ENCODE measurements at places on chromosomes 5 and 9.

DNA sequence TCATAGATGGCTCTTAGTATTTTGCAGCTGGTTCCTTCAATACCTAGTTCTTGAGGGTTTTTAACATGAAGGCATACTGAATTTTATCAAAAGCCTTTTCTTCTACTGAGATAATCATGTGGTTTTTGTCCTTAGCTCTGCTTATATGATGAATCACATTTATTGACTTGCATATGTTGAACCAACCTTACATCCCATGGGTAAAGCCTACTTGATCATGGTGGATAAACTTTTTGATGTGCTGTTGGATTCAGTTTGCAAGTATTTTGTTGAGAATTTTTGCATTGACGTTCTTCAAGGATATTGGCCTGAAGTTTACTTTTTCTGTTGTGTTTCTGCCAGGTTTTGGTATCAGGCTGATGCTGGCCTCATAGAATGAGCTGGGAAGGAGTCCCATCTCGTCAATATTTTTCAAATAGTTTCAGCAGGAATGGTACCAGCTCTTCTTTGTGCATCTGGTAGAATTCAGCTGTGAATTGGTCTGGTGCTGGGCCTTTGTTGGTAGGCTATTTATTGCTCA lies 49.7 kb downstream of the YIPF5 start:
- DNase-seq: no peak

DNA sequence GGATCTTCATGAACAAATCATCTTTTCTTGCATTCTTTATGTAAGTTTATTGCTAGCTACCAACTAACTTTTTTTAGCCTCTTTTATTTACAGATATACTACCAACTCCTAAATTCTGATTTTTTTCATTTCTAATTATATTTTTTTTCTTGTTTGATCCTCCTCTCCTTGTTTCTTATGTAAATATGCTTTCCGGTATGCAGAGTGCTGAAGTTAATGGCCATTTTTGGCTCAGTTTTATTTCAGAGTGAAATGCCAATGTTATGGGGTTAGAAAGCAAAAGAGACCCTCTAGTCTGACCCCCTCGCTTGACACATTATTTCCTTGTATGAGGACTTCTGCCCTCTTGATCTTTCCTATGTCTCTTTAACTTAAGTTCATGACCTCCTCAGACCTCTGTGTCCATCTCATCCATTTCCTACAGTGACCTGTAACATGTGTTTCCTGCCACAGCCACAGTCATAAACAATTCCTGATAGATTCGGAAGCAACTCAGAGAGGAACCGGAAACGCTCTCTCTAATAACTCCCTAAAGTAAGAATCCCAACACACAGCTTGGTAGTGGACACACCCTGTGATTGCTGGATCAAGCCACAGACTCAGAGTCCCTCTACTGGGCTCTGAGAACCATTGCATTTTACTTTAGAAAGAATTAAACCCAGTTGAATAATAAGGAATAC lies 42.9 kb upstream of the AFAP1L1 start:
- DNase-seq: peak; percentile 32

DNA sequence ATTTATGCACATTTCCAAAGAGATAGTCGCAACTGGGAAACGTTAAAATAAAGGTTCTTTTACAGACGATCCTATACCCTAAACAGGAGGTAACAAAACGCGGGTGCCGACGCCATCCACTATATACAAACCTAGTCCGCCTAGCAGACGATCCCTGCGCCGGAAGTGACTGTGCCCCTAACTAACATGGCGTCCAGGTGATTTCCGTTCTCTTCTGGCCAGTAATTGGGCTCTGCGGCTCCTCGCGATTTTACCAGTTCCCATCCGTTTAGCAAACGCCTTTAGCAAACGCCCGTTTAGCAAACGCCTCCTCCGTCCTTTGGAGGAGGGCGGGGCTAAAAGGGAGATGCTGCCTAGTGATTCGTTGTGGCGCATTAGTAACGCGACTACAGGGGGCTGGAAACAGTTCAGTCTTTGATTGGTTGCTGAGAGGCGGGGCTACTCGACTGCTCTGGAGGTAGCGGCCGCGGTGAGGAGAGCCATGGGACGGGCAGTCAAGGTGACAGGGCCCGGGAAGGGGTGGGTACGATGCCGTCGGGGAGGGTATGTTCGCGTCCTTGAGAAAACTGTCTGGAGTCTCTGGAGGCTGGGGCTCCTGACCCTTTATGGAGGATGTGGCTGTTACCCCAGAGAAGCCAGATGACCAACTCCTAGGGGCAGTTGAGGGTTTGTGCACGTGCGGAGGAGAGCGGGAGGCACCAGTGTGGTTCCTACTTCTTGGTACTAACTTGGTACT lies at the start of gene LYRM7:
Gene LYRM7 (plus strand): TSS at position 405 of the 736 bp plus-strand sequence. CDS start 77 bp downstream, at position 482.
- peak; percentile 99 for DNase-seq

DNA sequence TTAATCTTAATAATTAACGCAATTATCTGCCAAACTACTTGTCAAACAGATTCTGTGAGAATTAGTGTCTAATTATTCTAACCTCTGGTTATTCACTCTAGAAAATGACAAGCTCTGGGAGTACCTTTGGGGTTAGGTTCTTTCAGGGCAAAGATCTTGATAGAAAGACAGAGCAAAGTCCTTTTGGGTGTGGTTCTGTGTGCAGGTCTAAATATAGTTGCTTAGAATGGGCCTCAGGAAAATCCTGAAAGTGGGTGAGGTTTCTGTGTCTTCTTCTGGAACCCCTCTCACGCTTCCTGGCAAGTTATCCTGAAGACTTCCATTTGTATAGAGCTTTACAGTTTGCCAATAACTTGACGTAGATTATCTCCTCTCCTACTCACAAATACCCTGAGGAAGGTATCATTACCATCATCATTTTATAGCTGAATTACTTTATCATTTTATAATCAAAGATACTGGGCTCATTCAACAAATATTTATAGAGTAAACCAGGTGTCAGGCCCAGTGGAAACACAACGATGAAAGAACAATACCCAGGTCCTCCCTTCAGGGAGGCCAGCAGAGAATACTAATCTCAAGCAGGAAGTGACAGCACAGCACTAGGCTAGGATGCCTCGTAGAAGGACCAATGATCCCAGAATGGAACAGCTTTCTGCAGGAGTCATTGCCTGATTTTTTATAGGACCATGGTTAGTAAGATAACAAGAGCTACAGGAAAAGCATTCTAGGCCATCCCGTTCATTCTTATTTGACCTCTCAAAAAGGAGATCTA lies 27.6 kb upstream of the LHFPL2 start:
- no peak for DNase-seq

- DNase-seq: no peak
These were observed 299.7 kb downstream of the CWC27 start for GRCh38 chr5:65068410-65068809.

- DNase-seq: no peak
These were observed 20.2 kb downstream of the IGIP start for GRCh38 chr5:140145818-140146522.

- no peak for DNase-seq
These were observed 111.8 kb upstream of the ACTBL2 start for GRCh38 chr5:57594436-57594835.

- DNase-seq: peak; percentile 85
These were observed at the start of gene NR3C1 for GRCh38 chr5:143403593-143404415. TSS of gene NR3C1 (minus strand) at chr5:143403686. CDS start at chr5:143400839, 2,847 bp downstream.

GRCh38 chr9:121613009-121613752 lies 38.3 kb upstream of the DAB2IP start:
- no peak for DNase-seq

- peak; percentile 81 for DNase-seq
These were observed 44.4 kb upstream of the GRIA1 start for GRCh38 chr5:153445875-153446579.

DNA sequence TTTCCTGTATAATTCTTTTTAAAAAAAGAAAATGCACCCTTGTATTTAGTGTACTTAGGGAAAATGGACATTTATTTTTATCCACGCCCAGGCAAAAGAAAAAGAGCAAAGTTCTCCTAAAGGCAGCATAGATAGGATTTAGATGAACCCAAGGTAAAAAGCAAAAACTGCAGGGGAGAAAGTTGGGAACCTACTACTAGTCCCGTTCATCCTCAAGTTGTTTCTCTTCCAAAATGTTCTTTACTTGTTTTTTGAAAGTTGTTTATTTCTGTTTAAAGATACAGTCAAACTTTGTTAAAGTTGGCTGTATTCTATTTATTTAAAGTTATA lies 9.8 kb downstream of the RUSC2 start:
- no peak for DNase-seq

DNA sequence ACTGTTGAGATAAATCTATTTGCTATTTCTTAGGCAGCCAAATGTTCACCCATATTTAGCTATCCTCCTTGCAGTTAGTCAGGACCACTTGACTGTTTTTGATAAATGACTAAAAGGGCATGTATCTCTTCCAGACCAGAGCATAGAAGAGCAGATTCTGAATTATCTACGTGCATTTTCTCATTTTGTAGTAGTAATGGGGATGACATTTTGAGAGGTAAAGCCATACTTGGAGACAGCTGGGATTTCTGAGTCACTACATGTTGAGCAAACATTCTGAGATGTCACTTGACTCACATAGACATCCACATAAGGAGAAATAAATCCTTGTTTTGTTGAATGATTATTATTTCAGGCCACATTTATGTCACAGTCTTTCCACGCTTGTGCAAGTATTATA lies 297.6 kb downstream of the CDH10 start:
- peak; percentile 89 for DNase-seq

DNA sequence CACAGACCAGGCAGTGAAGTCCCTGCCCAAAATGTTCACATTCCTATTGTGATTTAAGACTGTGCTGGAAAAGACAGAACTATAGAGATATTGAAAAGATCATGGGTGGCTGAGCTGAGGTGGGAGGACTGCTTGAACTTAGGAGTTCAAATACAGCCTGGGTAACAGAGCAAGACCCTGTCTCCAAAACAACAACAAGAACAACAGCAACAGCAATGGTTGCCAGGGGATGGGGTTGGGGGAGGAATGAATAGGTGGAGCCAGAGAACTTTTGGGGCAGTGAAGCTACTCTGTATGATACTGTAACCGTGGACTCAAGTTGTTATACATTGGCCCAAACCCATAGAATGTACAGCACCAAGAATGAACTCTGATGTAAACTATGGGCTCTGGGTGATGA lies 88.2 kb downstream of the DCP2 start:
- no peak for DNase-seq

GRCh38 chr5:140287801-140288521 lies 14.9 kb downstream of the PFDN1 start:
- no peak for DNase-seq

DNA sequence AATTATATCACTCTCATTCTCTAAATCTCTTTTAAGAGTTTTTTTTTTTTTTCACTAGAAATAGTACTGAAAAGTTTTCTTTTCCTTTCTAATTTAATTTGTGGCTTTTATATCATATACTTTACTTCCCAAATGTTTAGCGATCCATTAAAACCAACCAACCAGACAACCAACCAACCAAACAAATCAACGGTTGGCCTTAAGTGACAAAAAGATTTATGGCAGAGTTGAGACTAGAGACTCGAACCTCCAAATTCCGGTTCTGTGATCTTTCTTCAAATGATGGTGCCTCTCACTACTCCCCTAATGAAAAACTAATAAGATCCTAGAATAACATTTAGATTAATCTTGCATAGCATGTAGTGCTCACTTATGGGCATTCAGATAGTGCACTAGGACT lies 45.3 kb upstream of the ACTBL2 start:
- DNase-seq: no peak

- no peak for DNase-seq
These were observed 2156.9 kb upstream of the C9orf72 start for GRCh38 chr9:29730163-29730562.

- DNase-seq: no peak
These were observed 128.9 kb downstream of the GDNF start for GRCh38 chr5:37710965-37711364.

GRCh38 chr5:174383210-174384167 lies 338.0 kb downstream of the NSG2 start:
- DNase-seq: no peak

- no peak for DNase-seq
These were observed 114.1 kb downstream of the GABBR2 start for GRCh38 chr9:98594546-98595160.

DNA sequence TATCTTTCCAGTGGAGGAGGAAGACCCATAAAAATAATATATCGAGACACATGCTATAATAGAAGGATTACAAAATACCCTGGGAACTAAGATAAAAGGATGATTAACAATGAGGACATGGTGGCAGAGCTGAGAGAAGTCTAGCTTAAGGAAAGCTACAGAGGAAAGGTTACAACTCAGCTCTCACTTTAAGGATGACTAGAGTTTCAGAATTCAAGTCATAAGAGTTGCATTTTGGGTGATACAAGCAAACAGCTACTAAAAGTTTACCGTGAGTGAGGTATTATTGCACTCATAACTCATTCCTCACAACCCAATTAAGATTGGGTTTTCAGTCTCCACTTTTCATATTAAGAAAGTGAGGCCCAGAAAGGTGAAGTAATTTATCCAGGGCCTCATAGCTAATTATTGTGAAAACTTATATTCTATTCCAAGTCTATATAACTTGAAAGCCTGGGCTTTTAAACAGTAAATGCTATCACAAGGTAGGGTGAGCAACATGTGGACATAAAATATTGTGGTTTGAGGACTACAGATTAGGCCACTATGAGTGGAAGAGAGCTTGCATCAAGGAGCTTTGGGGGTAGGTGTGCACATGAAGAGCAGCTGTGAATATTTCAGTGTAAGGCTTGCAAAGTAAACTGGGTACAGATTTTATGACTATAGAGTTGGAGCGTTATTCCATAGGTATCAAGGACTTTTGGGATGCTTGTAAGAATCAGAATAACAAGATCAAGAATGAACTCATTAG lies 28.0 kb downstream of the JAKMIP2 start:
- no peak for DNase-seq

- no peak for DNase-seq
These were observed 2.7 kb downstream of the DAB2 start for GRCh38 chr5:39422036-39422606.

DNA sequence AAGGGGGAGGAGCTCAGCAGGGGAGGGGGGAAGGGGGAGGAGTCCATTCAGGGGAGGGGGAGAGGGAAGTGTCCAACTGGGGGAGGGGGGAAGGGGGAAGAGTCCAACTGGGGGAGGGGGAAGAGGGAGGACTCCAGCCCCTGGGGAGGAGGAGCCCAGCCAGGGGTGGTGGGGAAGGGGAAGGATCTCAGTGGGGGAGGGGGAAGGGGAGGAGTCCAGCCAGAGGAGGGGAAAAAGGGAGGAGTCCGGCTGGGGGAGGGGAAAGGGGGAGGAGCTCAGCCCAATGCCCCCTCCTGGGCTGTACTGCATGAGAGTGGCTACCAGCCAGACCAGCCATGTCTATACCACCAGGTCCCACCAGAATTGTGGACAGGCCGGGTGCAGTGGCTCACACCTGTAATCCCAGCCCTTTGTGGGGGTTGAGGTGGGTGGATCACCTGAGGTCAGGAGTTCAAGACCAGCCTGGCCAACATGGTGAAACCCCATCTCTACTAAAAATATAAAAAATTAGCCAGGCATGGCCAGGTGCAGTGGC lies 30.6 kb upstream of the ADAMTS2 start:
- no peak for DNase-seq

DNA sequence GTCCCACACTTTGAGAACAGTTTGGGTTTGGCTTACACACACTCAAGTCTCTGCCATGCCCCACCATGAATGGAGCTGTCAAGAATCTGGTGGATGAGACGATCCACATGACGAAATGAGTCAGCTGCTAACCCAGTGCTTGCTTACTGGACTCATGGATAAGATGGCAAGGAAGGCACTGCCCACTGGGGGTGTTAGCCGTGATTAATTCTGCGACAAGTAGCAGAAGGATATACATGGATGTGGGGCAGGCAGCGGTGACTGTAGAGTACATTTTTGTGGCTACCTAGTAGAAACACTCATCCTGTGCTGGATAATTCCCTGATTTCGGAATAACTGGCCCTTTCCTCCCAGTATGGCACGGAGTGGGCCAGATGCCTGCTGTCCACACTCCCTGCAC lies 77.5 kb downstream of the SPATA31C2 start:
- DNase-seq: no peak
